Suppressor macrophage treated with lipopolysaccharide for 1 hour (primary cell): ENCODE measurements at places on chromosomes 4 and X.

DNA sequence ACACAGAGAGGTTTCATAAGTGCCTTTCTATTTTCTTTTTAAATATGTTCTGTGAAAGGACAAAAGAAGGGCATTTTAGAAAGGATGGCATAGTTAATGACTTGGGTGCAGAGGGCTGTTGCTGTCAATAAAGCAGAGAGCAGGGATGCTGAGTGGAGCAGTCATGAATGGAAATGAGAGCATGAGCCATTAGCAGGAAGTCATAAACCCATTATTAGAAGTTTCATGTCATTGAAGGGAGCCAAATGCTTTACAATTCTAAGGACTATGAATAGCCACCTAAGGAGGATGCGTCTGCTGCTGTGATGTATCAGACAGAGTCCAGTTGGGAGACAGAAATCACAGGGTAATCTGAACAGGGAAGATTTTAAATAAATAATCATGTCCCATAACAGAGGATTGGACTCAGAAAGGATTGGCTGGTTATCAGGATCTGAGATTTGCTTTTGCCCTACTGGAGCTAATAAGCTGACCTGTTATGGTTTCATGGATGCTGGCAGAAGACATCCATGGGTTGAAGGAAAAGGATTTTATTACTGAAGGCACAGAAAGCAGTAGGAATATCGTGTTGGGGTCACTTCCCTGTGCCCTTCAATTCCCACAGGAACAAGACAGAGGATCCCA, 47.5 kb upstream of the WDR19 start:
- DNase-seq = no peak

DNA sequence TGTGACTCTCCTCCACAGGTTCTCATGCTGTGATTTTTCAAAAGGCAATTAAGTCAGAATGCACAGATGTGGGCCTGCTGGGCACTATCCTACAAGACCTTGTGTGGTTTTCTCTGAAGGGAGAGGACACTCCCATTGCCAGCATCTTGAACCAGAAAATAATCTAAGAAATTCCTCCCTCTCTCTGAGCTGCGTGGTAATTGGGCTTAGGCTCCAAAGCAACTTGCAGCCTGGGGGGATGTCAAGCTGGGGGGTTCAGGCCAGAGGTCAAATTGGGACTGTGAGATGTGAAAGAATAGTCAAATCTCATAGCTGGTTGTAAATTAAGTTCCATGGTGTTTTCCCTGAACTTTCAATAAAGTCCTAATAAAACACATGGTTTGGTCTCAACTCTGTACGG, 350.6 kb upstream of the SLC7A11 start:
- no peak for DNase-seq

DNA sequence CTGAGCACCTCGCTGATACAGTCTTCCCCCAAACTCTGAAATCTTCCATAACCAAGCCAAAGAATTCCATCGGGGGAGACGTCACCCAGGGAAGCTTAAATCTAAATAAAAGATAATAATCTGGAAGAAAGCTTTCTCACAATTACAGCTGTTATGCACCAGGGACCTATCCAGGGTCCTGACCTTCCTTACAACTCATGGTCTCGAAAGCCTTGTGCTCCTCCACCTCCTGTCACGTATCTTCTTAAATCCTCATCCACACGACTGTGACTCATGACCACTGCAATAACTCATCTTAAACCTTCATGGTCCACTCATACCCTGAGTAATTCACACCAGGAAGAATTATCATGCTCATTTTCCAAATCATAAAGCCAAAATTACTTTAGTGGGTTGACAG, 166.8 kb upstream of the FRG1 start:
- no peak for DNase-seq

DNA sequence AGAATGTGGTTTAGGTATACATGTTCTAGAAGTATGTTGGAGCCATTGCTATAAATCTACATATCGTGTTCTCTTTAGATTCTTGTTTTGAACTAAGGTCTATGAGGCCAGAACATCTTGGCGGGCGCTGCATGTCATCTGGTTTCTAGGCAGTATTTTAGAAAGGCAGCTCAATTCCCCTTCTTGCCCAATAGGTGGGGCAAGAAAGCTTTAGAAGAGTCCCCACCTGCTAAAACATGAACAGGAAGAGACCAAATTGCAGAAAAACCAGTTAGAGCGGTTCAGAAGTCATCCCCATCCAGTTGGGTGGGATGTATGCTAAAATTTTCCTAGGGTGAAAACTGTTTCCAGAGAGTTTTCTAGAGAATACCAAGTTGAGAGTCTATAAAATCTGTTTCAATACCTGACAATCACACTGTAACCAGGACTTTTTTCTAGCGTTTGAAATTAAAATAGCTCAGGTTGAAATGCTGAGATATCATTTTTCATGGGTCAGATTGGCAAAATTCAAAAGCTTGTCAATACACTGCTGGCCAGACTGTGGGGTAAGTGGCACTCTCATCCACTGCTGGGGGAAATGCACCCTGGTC, 17.5 kb upstream of the SH3KBP1 start:
- peak; percentile 42 for DNase-seq

- no peak for DNase-seq
These were observed 16.7 kb upstream of the ANKRD17 start for GRCh38 chr4:73275318-73275654.

DNA sequence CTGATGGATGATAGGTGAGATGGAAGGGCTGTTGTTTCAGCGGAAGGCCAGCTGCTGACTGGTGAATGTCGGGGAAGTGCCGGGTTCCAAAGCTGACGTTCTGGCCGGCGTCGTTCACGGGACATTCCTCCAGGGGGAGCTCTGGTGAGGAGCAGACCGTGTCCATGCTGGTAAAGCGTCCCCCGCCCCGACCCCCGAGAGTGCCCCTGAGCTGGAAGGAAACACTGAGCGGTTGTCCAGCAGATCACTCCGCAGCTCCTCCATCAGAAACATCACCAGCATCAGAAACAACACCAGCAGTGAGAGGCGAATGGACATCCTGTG, 18.6 kb upstream of the ADRA2C start:
- peak; percentile 6 for DNase-seq

DNA sequence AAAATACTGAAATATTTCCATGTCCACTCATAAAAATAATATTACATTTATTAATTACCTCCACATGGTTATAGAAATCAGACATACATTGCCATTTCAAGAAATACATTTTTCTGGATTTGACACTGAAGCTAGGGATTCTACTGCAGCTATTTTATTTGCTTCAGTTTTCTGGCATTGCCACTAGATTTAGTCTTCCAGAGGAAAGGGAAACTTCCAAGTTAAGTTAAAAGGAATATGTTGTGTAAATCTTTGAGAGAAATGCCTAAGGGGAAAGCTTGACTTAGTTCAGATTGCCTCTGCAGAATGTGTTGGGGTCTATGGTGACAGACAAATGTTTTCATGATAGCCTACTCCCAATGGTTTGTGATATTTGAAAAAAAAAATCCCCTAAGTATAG, 1631.3 kb downstream of the PCDH18 start:
- no peak for DNase-seq
